Colonic mucosa (tissue), 4 donors: ENCODE measurements at places on chromosomes 2 and 18. TPM values are rescaled to one million over a fixed set of nuclear protein-coding genes. Genes with fewer than 3 reads are reported as not detected.

GRCh38 chr2:164213916-164214315 is 407.4 kb downstream of the GRB14 start:
- no peak for DNase-seq

DNA sequence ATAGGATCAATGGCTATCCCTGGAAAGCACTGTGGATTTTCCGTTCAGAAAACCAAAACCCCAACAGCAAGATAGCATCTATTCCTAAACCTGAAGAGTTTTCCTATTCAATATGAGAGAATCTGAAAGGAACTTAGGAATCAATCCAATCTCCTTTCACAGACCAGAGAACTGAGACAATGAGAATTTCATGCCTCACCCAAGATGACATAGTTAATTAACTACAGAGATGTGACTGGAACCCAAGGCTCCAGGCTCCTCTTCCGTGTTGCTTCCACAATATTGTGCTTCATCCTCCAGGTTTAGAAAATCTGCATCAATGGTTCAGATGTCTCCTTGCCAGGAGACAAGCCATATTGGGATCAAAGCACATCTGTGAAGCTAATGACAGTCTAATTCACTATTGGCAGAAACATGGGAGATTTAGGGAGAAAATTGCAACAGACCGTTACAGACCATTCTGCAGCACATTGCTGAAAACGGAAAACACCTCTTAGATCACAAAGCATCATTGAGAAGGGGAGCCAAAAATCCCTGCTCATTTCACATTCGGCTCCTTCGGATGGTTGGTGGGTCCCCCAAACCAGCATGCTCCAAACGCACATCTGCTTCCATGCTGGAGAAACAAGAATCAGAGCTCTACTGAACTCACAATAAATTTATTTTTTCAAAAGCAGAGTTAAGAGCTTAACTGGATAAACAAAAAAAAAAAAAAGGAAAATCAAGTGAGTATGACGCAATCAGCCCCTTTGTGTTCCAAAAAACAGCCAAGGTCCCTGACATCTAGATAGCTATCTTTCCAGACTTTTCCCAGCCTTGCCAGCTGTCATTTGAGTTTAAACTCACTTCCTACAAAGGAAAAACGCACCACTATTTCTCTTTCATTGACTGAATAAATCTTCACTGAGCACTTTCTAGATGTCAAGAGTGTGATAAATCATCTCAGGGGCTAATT is 290.3 kb downstream of the C1D start:
- no peak for DNase-seq

DNA sequence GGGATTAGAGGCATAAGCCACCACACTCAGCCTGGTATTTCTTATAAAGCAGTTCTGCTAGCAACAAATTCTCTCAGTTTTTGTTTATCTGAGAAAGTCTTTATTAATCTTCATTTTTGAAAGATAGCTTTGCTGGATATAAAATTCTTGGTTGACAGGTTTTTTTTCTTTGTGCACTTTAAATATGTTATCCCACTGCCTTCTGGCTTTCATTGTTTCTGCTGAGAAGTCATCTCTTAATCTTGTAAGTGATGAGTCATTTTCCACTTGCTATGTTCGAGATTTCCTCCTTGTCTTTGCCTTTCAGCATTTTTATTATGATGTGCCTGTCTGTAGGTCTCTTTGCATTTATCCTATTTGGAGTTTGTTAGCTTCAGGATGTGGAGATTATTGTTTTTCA is 5.9 kb upstream of the ELAC1 start:
- DNase-seq: no peak

GRCh38 chr18:60017371-60017770 is 117.6 kb downstream of the PMAIP1 start:
- DNase-seq: no peak

DNA sequence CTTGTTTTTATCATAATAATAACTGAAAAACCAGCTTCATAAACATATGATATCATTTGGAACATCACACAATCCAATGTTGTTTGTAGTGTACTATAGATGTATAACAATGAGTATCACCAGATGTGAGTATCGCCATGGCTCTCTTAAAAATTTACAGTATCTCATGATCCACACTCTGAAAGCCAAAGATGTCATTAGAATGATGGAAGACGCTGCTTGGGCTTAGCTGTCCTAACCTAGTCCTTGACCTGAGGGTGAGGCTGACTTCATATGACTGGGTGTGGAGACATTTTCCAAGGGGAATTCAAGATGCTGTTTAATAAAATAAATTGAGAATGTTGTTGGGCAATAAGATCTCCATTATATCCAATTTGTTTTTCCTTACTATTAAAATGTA is 242.6 kb downstream of the RIT2 start:
- DNase-seq: no peak

DNA sequence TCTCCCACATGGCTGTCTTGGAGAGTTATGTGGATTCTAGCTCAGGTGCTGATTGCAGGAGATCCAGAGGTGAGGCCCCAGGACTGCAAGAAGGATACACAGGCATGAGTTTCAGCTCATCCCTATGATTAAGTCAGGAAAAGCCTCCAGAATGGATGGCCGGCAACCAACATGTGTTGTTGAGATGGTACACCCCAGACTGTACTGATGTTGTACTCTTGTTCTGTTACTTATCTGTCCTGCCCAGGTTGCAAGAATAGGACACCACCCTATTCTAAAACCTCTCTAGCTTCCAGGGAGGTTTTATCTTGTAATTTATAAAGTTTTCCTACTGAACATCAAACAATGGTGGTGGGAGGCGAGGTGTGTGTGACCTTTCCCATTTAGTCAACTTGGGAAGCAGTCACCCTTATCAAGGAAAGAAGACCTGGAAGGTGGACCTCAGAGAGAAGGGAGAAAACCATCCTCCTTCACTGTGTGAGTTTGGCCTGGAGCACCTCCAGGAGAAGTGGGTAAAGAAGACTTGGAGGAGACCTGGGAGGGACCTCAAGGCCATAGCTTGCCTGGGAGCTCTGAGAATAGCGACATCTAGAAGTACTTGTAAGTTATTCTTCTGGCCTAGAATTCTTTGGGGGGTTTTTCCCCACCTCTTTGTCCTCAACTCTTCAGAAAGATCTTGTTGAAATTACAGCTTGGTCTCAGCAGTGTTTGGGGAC is 8.6 kb downstream of the FAM124B start:
- DNase-seq: no peak

DNA sequence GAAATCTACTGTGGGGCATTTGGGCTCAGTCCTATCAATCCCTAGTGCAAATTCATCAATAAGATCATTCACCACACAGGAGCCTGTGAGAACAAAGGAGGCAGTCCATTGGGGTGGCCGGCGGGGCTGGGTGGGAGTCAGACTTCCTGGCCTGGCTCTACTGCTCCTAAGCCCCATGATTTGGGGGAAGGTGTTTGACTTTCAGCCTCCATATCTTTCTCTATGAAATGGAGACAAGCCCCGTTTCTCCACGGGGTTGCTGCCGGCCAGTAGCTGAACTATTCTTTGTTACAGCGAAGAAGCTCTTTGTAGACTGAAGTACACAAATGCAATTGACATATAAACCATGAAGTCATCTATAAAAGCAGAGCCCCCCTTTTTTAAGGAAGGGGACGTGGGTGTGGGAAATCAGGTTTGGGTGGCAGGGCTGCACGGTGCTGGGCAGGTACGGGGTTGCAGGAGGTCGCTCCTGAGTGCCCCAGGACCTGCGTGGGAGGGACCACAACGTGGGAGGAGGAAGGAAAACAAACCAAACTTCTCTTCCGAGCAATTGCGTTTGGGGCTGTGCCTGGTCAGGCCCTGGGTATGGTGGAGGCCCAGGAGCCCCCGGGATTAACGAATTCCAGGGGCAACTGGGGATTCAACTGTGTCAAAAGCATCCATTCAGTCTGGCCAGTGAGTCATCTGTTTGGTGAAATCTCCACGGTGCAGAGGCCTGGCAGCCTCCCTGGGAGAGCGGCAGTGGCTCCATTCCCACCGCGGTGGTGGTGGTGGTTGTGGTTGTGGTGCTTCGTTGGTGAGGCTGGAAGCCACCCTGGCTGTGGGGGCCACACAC is 18.2 kb downstream of the FBLN7 start:
- no peak for DNase-seq

- DNase-seq: no peak
These were observed 305.2 kb downstream of the MYCN start for GRCh38 chr2:16245481-16246054.

- peak; percentile 60 for DNase-seq
These were observed 507 bp downstream of the RTKN start for GRCh38 chr2:74441170-74441689.

- DNase-seq: no peak
These were observed 24.6 kb upstream of the ZNF407 start for GRCh38 chr18:74573053-74573452.

Gene ABCB11
- total RNA-seq: 0.74 TPM

Gene KCNE4
- total RNA-seq: 2.1 TPM

Gene VPS54
- 16.2 TPM for total RNA-seq

Gene ALPP
- total RNA-seq: 0.11 TPM

Gene DYSF
- 2.4 TPM for total RNA-seq
